Aorta (tissue), 5 donors: ENCODE measurements at places on chromosomes 16 and 17. TPM values are rescaled to one million over a fixed set of nuclear protein-coding genes. Genes with fewer than 3 reads are reported as not detected.

BAHCC1 gene
- 49.3 TPM for total RNA-seq

ZP2 gene
- total RNA-seq: not detected

FZD2 gene
- total RNA-seq: 7.4 TPM

TOX3 gene
- total RNA-seq: not detected

COL1A1 gene
- 948 TPM for total RNA-seq

FOXK2 gene
- 58.8 TPM for total RNA-seq

KRT28 gene
- total RNA-seq: not detected

ZNF205 gene
- 7.1 TPM for total RNA-seq

SDK2 gene
- total RNA-seq: 4.7 TPM

SOST gene
- 34.3 TPM for total RNA-seq

CRHR1 gene
- total RNA-seq: not detected

TRPV3 gene
- total RNA-seq: 0.49 TPM

FAM222B gene
- 18.4 TPM for total RNA-seq

BTBD17 gene
- total RNA-seq: not detected

MFSD6L gene
- total RNA-seq: 0.19 TPM

EVPL gene
- 0.16 TPM for total RNA-seq

FAM234A gene
- 60.7 TPM for total RNA-seq

SGCA gene
- 91.8 TPM for total RNA-seq

STH gene
- not detected for total RNA-seq

HP gene
- 83.0 TPM for total RNA-seq

LYZL6 gene
- not detected for total RNA-seq

TP53TG3F gene
- not detected for total RNA-seq

TNFSF13 gene
- 17.7 TPM for total RNA-seq

CCDC200 gene
- not detected for total RNA-seq

FBXL20 gene
- 29.8 TPM for total RNA-seq

ATP1B2 gene
- total RNA-seq: 2.0 TPM

SLC16A13 gene
- total RNA-seq: 2.5 TPM

FBXO39 gene
- total RNA-seq: 0.26 TPM

CCL1 gene
- not detected for total RNA-seq

ARRB2 gene
- total RNA-seq: 119 TPM

BCL6B gene
- total RNA-seq: 31.4 TPM

RASL10B gene
- total RNA-seq: 1.3 TPM

WNT9B gene
- total RNA-seq: 0.84 TPM

PRSS22 gene
- total RNA-seq: not detected

KRT33A gene
- total RNA-seq: not detected

COPRS gene
- 56.9 TPM for total RNA-seq

DRC3 gene
- total RNA-seq: 2.0 TPM

NPIPB6 gene
- total RNA-seq: 2.3 TPM

SPNS3 gene
- total RNA-seq: 1.2 TPM
